NCI-H774 (cell line): ENCODE measurements at places on chromosomes 7 and 10.

DNA sequence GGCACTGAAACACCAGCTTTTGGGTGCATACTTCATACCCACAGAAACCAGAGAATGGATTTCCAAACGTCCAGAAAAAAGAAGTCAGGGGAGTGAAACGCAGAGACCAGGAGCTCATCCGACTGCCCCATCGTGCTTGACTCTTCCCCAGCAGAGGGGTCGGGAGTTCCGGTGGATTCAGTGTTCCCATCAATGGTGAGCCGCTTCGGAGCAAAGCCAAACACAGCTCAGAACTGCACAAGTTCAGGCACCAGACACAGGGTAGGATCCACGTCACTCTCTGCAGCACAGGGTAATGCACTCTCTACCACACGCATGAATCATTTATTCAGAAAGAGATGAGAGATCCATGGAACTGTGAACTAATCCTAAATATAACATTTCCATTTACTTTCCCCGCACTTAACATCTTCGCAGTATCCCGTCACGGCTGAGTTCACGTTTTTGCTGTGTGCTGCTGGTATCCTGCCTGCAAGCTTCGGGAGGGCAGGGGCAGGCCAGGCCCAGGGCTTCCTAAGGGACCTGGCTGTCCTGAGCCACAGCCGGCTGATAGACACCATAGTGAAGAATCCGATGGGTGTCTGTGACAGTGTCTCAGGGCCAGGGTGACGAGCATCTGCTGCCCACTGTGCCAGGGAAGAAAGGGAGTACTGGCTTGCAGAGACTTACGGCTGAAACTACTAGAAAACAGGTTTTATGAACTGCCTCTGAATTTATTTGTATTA is 545.3 kb downstream of the PTPRN2 start:
- DNase-seq, result no peak

DNA sequence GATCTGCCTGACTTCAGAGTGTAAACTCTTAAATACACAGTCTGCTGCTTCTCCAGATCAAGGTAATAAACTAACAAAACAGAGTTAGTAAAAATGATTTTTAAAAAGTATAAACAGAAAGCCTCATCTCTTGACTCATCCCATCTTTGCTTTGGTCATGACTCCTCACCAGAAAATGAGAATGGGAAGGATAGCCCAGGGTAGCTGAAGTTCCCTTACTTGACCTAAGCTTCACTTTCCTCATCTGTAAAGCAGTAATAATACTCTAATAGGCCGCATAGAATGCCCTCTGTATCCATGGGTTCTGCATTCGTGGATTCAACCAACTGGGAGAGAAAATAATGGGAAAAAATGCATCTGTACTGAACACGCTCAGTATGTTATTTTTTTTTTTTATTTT is 11.3 kb upstream of the SLC25A28 start:
- DNase-seq, result no peak

GRCh38 chr10:103333934-103334520 is 16.9 kb downstream of the PCGF6 start:
- DNase-seq, result no peak

GRCh38 chr10:42984035-42984610 is 92.7 kb upstream of the RET start:
- no peak for DNase-seq

DNA sequence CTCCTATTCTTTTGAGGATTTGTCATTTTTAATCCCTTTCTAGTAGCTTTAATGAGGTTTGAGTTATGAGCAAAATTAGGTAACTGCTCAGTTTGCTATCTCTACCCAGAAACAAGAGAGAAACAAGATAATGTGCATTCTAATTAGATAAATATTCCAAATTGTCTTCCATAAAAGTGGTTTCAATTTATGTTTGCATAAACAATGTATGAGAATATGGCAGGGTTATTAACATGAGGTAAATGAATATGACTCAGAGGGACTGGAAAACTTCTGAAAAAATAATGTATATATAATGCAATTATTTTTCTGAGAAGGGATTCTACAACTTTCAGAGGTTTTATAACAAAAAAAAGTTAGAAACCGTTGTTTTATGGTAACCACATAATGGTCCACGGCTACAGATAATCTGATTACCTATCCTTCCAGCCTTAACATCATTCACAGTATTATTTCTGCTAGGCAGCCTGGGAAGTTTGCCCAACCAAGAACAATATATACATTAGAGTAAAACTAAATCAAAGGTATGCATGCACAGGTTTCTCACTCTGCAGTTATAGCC is 101.2 kb downstream of the CRPPA start:
- DNase-seq, result no peak

GRCh38 chr7:136174477-136175125 is 197.4 kb upstream of the MTPN start:
- no peak for DNase-seq

GRCh38 chr7:100466653-100467605 is 2.9 kb upstream of the SPACDR start:
- DNase-seq, result no peak

- DNase-seq, result no peak
Observed at GRCh38 chr10:45261946-45262345, 53.5 kb downstream of the OR13A1 start.

- DNase-seq, result no peak
Observed at GRCh38 chr10:62816076-62816330, 163 bp downstream of the EGR2 start.
